ENCODE measurements at places on chromosomes 6 and 20.
A peak's percentile ranks its signal among the peaks of the same experiment; 100 is the strongest.

DNA sequence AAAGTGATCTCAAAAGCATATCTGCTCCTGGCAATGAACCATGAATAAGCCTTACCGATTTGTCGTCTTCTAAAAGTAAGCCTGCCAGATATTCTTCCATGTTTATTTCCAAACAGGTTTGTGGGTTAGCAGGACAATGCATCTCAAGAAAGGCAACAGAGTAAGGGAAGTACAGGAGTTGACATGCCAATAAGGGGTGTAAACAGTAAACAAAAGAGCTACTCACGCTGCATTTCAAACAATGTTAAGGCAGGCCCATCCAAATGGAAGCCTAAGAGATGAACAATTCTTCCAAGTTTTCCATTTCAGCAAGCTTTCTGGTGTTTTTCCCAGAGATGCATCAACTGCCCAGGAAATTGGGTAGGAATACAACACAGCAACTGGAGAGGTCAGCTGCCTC is 27.8 kb upstream of the CRIP3 start:
- DNase-seq: no peak

GRCh38 chr20:22678678-22679077 is 94.3 kb upstream of the FOXA2 start:
- no peak for DNase-seq

- DNase-seq: no peak
Measured at GRCh38 chr6:157859775-157860504, 36.9 kb downstream of the SNX9 start.

- no peak for DNase-seq
Measured at GRCh38 chr6:122307577-122307976, 91.9 kb upstream of the HSF2 start.

- no peak for DNase-seq
Measured at GRCh38 chr6:79028641-79029314, 49.3 kb downstream of the PHIP start.

DNA sequence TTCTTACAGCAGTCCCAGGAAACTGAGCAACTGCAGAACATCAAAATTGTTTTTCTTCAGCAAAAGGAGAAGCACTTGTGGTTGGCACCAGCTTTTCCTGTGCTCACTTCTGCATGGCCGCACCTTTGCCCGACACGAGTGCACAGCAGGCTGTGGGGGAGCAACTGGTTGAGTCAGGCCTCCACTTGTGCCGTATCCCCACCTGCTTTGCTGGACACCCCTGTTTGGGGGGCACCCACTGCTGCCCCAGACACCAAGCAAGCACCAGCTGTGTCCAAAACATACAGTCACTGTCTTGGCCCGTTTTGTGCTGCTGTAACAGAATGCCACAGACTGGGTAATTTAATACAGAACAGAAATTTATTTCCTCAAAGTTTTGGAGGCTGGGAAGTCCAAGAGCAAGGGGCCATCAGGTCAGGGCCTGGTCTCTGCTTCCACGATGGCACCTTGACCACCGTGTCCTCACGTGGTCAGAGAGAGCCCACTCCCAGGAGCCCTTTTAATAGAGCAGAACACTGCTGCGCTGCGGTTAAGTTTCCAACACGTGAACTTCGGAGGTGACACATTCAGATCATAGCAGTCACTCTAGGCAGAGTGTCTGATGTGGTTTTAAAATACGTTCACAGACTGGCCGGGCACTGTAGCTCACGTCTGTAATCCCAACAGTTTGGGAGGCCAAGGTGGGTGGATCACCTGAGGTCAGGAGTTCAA is 8.7 kb upstream of the GMEB2 start:
- no peak for DNase-seq

- no peak for DNase-seq
Measured at GRCh38 chr20:36644032-36644705, 1.8 kb downstream of the SLA2 start.

GRCh38 chr20:35743693-35744491 is 1.8 kb upstream of the RBM39 start:
- no peak for DNase-seq

DNA sequence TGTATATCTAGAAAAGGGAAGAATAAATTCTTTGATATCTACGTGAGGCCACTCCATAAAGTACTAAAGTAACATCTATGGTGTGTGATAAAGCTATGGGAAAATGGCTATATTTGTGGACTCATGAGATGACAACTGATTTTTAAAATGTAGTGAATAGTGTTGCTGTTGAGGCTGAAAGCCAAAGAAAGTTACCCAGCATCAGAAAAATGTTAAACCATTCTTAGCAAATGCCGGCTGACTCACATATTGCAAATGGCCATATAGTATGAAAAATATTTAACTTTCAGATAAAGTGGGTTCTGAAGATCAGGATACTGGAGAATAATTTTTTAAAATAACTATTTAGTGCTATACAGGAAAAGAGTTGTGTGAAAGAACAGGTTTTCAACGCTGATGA is 129.9 kb upstream of the GRIK2 start:
- DNase-seq: no peak

- no peak for DNase-seq
Measured at GRCh38 chr6:150631283-150631983, 31.7 kb downstream of the PLEKHG1 start.

GRCh38 chr20:35327074-35327976 is 35.1 kb upstream of the FAM83C start:
- no peak for DNase-seq

- DNase-seq: no peak
Measured at GRCh38 chr20:64146936-64147477, 17.2 kb upstream of the MYT1 start.

GRCh38 chr6:36559011-36559793 is 11.9 kb upstream of the STK38 start:
- no peak for DNase-seq

DNA sequence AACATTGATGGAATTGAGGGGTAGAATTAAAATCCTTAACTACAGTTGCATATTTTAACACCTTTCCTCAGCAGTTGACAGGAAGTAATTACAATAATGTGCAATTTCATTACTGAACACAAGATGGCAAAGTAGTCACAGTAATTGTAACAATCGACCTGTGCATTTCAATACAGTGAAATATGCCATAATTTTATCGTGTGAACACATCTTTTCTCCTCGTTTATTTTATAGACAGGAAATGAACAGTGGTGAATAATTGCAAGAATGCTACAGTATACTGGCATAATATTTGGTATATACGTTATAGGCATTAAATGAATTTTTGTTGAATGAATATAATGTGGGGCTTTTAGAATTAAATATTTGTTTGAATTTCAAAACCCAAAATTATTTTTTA is 25.0 kb downstream of the CYB5R4 start:
- peak; percentile 30 for DNase-seq

DNA sequence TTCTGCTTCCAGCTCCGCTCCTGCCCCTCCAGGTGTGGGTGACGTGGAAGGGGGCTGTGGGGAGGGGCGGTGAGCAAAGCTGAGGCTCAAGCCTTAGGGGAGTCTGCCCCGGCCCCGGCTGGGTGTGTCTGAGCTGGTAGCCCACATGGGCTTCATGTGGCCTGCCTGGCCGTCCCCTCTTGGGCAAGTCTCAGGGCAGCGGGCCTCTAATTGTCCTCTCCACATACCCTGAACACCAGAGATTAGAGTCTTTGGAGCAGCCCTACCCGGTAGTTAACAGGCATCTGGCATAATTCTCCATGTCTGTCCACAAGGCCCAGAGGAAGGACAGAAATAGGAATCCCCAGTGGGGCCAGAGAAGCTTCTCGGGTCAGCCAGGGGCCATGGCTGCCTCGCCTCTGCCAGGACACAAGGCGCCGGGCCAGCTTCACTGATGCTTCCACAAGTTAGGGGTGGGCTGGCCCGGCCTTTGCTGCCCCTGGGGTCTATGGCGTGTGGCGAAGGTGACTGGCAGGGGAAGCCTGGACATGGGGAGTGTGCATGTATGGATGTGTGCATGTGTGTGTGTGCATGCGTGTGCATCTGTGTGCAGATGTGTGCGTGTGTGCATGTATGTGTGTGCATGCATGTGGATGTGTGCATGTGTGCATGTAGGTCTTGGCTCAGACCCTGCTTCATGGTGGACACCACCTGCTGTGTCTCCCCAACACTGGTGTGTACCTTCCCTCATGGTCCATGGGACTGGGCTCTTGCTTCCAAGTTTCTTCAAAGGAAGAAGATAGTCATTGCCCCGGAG is 24.0 kb downstream of the FRMD1 start:
- no peak for DNase-seq

DNA sequence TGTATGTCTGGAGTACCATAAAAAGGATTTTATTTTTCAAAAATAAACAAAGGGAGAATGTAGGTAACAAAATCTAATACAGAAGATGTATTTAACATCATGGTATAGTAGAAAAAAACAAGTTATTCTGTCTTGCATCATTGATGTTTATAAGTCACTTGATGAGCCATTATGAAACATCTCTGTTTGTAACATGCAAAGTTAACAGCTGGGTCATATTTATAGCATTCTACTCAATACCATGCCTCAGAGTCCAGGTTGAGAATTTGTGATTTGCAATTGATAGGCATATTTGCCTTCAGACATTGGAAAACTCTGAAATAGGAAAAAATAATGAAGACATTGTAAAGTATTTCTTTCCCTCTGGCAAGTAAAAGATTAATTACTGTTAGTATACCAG is 52.3 kb upstream of the IL20RA start:
- DNase-seq: no peak

GRCh38 chr6:135085700-135086413 is 31.2 kb upstream of the HBS1L start:
- DNase-seq: no peak

GRCh38 chr6:85460154-85460920 is 10.5 kb downstream of the NT5E start:
- no peak for DNase-seq

DNA sequence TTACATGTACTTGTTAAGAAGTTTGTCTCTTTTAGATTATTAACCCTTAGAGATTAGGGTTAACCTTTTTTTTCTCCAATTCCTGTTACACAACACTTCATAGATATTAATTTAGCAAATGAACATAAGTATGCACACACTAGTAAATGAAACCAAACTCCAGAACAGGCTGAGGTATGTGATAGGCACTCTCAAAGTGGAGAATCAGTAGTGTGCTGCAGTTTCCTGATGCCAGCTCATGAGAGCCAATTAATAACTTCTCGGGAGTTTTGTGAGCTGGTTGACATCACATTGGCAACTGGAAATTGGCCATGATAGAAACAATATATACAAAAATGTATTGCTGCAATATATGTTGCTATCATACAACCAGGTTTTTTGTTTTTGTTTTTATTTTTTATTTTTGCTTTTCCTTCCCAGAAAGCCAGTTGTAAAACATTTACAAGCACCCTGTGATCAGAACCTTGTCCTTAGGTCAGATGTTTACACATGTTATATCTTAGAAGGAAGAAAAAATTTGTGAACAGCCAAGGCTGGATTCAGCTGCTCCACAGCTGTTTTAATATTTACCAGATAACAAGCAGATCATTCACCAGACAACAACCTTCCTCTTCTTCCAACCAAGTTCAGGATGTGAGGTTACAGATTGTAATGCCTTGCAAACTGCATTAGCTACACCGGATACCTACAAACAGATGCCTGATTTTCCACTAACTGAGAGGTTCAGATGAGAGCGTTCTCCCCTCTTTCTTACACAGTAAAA is 42.4 kb upstream of the ECHDC1 start:
- no peak for DNase-seq

GRCh38 chr6:43508481-43509141 is 1.5 kb downstream of the LRRC73 start:
- no peak for DNase-seq

DNA sequence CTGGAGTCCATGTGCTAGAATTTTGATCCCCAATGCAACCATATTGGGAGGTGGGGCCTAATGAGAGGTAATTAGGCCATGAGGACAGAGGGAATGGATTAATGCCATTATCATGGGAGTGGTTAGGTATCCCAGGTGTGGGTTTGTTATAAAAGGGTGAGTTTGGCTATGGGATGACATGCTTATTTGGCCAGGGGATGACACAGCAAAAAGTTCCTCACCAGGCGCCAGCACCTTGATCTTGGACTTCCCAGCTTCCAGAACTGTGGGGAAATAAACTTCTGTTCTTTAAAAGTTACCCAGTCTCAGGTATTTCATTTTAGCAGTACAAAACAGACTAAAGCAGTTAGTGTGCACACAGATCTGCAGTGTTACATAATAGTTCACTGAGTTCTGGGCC is 84.1 kb downstream of the ADGB start:
- no peak for DNase-seq

GRCh38 chr6:40916845-40917244 is 122.2 kb downstream of the UNC5CL start:
- DNase-seq: no peak

DNA sequence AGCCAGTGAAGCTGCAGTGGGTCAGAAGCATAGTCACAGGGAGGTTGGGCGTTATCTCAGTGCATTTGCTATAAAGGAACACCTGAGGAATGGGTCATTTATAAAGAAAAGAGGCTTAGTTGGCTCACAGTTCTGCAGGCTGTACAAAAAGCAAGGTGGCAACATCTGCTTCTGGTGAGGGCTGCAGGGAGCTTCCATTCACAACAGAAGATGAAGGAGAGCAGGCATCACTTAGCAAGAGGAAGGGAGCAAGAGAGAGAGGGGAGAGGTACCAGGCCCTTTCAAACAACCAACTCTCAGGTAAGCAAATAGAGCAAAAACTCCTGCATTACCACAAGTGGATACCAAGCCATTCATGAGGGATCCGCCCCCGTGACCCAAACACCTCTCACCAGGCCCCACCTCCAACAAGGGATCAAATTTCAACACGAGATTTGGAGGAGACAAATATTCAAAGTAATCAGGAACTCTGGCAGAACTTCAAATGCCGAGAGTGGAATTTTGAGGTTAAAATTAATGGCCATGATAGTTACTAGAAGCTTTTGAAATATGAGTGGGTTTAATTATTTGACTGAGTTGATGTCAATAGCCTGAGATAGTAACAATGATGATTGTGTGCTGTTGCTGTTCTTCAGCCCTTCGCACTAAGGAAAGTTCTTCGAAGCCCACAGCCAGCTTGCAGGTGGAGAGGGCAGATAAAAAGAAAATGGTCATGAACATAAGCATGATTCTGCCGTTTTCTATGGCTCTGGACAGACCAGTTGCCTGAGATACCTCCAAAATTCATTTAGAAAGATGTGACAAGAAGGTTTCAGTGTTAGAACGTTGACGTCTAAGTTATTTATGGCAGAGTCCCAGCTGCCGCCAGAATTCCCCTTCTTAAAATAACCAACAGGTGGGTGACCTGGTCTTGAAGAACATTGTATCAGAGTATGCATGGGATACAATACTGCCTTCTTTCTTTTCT is 55.3 kb upstream of the ADTRP start:
- DNase-seq: no peak

DNA sequence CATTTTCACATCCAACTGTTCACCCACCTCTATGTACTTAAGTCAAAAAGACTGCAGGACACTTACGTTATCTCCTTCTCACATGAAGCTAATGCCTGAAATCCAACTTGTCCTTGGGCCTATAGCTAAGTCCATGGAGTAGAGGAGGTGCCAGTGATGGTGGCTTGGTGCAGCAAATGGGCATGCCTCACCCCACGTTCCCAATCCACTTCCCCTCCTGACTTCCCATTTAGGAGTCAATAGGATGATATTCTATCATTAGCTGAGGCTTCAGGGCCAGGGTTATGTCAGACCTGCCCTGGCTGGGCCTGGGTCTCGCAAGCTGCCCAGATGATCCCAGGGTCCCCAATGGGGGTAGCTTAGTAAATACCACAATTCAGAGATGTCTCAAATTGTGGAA is 410.4 kb downstream of the MAFB start:
- no peak for DNase-seq
